ENCODE measurements at places on chromosomes 4 and X.

DNA sequence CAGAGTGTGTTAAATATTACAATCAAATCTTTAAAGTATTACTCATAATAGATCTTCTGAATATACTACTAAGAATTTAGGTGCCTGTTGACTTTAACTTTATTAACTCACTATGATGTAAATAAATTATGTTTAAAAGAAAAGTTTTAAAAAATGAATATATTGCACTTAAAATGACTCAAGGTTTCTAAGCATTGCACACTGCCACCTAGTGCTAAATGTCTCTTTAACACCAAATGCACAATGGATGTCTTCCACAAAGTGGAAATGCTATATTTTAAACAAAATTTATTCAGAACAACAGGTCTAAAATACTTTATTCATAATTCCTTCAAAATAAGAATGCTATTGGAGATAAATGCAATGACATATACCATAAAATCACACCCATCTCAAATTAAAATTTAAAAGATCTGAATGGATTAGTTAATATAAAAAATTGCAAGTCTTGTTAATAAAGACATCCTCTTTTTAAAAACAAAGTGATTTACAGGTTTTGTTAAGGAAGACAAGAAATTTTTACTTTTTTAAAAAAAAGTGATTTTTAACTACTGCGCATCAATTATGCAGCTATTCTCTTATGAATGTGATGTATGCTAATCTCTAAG, 5.5 kb downstream of the INPP4B start:
- no peak for DNase-seq

DNA sequence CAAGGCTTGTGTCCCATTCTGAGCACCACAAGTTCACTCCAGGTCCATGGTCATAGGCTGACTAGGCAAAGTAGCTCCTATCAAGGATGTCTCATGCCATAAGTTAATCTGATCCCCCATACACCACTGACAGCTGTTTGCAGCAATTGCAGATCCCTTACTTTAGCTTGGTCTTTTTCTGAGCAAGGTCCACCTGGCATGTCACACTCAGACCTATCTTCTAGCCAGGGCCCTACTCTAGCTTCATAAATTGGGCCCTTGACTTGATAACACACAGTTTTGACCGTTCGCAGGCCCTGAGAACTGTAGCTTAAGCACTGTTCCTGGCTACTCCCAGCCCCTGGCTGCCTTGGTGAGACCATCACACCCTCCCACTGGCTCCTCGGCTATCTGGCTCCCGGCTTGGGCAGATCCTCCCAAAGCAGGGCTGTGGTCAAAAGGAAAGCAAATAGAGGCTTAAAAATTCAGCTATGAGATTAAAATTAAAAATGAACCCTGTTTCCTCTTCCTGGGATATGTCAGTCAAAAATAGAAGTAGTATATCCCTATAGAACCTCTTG, 427.4 kb downstream of the RAB28 start:
- DNase-seq = no peak

DNA sequence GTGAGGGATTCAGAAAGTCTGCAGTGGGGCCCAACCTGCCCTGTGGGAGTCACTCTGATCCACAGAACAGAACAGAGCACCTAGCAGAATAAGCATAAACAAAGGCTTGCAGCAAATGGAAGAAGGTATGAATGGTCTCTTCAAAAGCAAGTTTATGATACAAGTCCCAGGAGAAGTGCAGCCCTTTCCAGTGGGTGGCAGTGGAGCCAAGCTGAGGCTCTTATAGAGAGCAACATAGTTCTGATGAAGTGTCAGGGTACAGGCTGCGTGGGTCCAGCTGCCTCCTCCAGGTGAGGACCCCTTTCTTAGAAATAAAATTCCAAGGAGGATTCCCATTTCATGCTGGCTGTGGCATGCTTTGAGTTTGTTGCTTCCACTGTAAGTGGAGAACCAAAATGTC, 88.8 kb upstream of the PAK3 start:
- no peak for DNase-seq

DNA sequence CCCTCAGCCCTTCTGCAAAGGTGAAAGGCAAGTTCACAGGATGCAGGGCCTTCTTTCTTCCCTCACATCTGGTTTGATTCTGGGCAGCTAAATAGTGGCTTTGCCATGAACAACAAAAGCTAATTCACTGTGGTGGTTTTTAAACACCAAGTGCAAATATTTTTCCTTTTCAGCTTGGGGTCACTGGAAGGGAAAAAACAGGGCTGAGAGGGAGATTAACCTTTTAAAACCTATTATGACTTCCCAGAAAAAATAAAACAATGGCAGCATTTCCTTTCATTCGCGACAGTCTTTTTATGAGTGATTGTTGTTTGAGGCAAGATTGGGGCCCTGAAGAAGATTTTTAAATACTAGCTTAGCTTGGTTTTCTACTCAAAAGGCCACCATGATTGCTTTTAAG, 103.7 kb upstream of the SCML1 start:
- DNase-seq = no peak

DNA sequence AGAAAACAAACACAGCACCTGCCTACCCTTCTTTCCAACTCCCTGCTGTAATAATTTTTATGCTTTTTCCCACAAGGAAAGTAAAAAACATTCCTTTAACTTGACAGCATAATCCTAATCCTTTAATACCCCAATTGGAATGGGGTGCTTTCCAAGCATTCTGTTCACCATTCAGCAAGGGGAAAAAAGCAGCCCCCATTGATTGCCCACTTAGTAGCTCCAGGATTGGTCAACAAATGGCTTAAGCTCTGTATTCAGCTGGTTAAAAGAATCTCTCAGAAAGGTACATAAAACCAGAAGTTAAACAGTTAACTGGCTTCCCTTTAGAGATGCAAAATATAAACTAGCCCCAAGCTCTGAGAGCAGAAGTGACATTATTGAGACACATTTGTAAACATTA, 194.8 kb upstream of the ATOH1 start:
- no peak for DNase-seq

DNA sequence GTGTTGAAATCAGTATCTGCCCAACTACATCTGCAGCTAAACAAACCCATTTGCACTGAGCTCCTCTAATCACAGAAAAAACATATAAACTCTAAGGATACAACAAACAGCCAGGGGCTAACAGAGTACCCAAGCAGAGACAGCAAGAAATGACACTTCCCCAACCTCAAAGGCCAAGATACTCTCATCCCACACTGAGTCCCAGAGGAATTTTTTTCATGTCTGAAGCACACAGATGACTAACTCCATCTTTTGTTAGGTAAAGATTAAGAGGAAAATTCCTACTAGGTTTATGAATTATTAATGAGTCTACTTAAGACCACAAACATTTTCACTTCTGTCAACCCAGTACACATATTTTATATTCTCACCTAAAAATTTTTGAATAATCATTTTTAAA, 31.6 kb downstream of the SEPSECS start:
- no peak for DNase-seq

DNA sequence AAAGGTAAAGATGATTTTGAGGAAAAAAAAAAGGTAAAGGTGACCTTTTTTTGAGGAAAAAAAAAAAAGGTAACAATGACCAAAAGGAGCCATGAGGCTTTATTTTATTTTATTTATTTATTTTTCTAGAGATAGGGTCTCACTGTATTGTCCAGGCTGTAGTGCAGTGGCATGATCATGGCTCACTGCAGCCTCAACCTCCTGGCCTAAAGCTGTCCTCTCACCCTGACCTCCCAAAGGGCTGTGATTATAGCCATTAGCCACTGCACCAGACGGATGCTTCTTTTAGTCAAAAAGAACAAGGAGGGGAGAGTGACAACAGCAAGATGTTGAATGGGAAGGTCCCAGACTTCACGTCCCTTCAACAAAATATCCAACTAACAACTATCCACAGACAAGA, 30.4 kb downstream of the LRIT3 start:
- no peak for DNase-seq

- DNase-seq = no peak
Observed at GRCh38 chr4:59904331-59904730, 1295.8 kb upstream of the ADGRL3 start.

DNA sequence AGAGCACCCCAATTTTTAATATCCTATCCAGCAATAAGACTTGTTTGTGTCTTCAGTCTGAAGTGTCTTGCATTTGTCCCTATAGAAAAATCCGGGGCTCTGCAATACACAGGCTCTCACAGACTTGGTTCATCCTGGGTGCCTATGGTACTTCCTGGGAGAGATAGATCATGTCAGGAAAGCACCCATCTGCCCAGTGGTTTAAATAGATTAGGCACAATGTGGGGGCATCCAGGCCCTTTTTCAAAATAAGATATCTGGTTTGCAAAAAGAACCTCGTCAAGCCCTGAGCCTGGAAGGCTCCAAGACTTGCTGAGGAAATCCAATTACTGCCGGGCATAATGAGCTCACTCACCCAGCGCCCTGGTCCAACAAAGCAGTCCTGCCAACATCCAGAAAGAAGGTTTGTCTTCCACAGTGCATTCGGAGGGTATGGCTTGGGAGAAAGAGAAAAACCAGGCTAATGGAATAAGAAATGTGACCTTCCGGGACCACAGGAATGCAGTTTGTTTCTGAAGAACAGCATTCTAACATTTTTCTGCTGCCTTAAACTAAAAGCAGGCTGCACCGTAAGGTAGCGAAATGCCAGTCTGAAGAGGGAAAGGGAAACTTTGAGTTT, 11.6 kb downstream of the JAKMIP1 start:
- DNase-seq = no peak

GRCh38 chrX:15813416-15813815, 23.1 kb downstream of the ZRSR2 start:
- DNase-seq = no peak

All from stimulated activated CD4-positive, alpha-beta T cell treated with anti-CD3 and anti-CD28 coated beads, Interleukin-12 subunit alpha, Interleukin-12 subunit beta, amount 100 ng/mL, for 24 hours (primary cell).